ENCODE measurements at places on chromosomes 5 and 9. TPM values are rescaled to one million over a fixed set of nuclear protein-coding genes. Genes with fewer than 3 reads are reported as not detected.

The FAM163B gene
- not detected for total RNA-seq

DNA sequence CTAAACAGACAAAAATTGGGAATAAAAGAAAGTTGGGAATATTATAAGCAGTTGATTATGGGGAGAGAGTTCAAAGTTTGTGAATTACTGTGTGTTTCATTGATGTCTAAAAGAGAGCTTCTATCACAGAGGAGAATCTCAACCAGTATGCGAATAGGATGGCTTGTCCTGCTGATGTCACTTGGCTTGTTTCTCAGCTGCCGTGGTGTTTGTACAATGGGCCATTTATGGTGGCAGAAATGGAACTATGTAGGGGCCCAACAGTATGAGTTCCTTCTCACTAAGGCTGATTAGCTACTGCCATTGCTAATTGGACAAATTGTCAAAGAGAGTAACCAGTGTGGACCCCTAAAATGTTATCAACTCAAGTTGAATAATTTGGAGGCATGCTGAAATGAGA is 103.9 kb downstream of the ST8SIA4 start:
- no peak overlapping the region for H3K4me3 ChIP-seq
- no peak overlapping the region for H3K27ac ChIP-seq
- ATAC-seq: no peak
- no peaks in the 10 kb centered on the region for H3K27me3 ChIP-seq

DNA sequence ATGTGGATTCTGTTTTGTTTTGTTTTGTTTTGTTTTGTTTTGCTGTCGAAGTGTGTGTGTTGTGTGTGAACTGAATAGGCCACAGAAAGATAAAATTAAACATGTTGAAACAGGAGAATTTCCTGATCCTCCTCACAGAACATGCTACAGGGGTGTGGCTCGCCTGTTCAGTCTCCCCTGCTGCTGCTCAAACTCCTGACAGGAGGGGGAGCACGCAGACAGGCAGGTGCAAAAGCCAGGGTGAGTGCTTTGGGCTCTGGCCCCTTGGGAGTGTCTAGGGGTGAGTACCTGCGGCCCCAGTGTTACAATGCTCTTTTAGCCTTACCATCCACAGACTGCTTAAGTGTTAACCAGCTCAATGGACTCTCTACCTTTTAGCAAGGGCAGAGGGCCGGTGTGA is 473.5 kb downstream of the MAT2B start:
- H3K4me1 ChIP-seq: no peaks in the 10 kb centered on the region
- no peak for ATAC-seq
- H3K4me3 ChIP-seq: no peak overlapping the region
- no peaks in the 10 kb centered on the region for H3K36me3 ChIP-seq
- no peaks in the 10 kb centered on the region for H3K27me3 ChIP-seq

The BRINP1 gene
- not detected for total RNA-seq

The GLDC gene
- 1.9 TPM for total RNA-seq

DNA sequence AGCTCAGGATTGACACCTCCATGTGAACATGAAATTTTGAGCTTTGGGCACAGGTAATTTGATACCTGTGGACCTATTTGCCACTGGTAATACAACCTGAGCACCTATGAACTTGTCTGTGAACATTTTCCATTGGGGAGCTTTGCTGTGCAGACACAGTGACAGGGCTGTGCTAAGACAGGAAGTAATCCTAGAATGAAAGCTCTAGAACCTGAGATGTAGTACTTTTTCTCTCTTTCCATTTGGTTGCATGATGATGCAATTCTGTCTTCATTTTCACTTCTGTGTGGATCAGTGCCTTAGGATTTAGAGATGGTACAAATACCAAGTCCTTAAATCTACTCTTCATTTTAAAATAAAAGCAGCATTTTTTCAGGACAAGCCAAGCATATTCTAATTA is 216.9 kb downstream of the NR3C1 start:
- no peak overlapping the region for H3K4me3 ChIP-seq
- ATAC-seq: no peak
- no peaks in the 10 kb centered on the region for H3K27me3 ChIP-seq
- peaks cover 34% of the 10 kb centered on the region for H3K4me1 ChIP-seq
- H3K36me3 ChIP-seq: no peaks in the 10 kb centered on the region

The FOXD4 gene
- total RNA-seq: 0.78 TPM

- H3K27ac ChIP-seq: peak overlapping the region; percentile 73
- H3K4me1 ChIP-seq: peaks cover 5% of the 10 kb centered on the region
- H3K36me3 ChIP-seq: no peaks in the 10 kb centered on the region
- H3K4me3 ChIP-seq: no peak overlapping the region
- ATAC-seq: peak; percentile 44
These were observed 22.6 kb upstream of the TGFBI start for GRCh38 chr5:136006164-136006563.

DNA sequence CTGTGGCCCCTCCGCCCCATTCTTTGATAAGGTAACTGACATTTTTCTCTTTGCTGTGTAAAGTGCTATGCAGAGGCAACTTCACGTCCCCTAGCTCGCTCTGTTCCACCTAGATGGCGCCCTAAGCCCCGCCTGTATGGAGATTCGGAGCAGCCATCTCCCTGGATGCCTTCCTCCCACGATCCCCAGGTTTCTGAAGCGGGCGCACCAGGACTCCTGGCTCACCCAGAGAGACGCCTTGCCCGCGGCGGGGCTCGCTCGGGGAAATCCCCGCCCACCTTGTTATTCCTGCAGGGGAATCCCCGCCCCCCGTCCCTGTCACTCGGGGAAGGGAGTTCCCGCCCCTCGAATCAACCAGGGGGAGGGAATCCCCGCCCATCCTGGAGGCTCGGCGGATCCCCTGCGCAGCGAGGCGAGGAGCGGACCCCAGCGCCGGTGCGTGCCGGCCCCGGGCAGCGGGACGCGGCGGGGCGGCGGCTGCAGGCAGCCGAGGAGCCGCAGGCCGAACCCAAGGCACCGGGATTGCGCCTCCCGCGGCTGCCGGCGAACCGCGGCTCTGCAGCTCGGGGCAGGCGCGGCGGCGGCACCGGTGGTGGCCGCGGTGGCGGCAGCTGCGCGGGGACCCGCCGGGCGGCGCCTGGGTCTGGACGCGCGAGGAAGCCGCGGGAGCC is at the start of gene PDZD2:
PDZD2 (plus strand) TSS at position 384 of the 671 bp plus-strand sequence.
- H3K4me1 ChIP-seq: peaks cover 10% of the 10 kb centered on the region
- H3K36me3 ChIP-seq: no peaks in the 10 kb centered on the region
- H3K4me3 ChIP-seq: peak within 1 kb of the TSS; percentile 78

- no peak for ATAC-seq
- no peak overlapping the region for H3K4me3 ChIP-seq
- H3K36me3 ChIP-seq: no peaks in the 10 kb centered on the region
- H3K27ac ChIP-seq: no peak overlapping the region
These were observed 231.2 kb downstream of the CHSY3 start for GRCh38 chr5:130135506-130135905.

DNA sequence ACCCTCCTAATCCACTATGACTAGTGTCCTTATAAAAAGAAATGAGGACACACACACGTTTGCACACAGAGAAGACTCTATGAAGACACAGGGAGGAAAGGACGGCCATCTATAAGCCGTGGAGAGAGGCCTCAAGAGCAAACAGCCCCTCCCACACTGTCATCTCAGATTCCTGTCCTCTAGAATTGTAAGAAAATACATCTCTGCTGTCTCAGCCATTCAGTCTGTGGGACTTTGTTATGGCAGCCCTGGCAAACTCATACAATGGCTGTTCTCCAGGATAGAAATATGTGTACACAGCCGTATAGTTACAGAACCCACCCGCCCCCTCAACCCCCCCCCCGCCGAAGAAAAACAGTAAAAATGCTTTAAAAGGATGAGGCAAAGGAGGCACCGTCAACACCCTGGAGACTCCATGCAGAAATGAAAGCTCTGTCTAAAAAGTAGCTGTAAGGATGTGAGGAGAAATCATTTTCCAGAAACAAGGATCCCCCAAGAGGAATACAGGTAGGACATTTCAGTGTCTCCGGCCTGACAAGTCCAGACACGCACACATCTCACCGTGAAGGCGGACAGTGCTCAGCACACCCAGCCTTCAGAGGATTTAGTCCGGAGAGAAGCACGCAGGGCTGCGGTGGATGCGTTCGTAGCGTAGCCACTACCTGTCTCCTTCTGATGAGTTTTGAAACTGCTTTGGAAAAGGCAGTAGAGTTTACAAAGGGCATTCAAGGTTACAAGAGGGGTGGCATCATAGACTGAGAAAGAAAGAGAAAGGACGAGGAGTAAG is 110.8 kb upstream of the ERCC6L2 start:
- no peaks in the 10 kb centered on the region for H3K36me3 ChIP-seq
- no peaks in the 10 kb centered on the region for H3K27me3 ChIP-seq
- ATAC-seq: no peak
- peak overlapping the region; percentile 31 for H3K4me3 ChIP-seq
- H3K27ac ChIP-seq: peak overlapping the region; percentile 39
- peaks cover 14% of the 10 kb centered on the region for H3K4me1 ChIP-seq

The NAIF1 gene
- 5.3 TPM for total RNA-seq

The TMOD1 gene
- total RNA-seq: 38.6 TPM

The NOXA1 gene
- total RNA-seq: 2.4 TPM

DNA sequence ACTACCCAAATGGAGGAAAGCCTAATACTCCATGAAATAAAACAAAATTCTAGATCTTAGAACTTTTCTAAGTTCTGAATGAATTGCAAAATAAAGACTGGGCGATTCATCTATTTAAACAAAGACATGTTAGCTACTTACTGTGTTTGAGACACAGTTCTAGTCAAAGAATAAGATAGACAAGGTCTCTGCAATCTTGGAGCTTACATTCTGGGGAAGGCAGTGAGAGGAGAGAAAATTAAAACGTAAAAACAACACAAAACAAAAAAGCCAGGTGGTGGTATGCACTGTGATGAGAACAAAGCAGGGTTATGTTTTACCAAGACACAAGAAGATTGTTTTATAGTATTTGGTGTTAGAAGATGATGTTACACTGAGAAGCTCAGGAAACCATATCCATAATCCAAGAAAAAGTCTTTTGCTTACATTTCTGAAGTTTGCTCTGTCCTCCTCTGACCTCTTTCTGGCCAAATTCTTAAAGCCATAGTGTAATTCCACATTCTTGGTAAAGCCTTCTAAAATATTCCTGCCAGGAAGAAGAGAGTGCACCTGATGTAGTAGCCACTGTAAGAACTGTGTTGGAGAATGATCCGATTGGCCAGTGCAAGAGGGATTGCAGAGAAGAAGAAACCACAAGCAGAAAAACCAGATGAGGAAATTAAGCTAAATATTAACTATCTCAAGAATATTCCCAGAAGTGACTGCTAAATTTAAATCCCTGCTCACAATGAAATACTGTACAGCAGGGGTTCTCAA is 218.4 kb downstream of the PCSK1 start:
- H3K4me3 ChIP-seq: no peak overlapping the region
- no peaks in the 10 kb centered on the region for H3K4me1 ChIP-seq
- H3K27ac ChIP-seq: no peak overlapping the region
- H3K27me3 ChIP-seq: no peaks in the 10 kb centered on the region
- H3K36me3 ChIP-seq: no peaks in the 10 kb centered on the region

The NRG2 gene
- total RNA-seq: 7.6 TPM

DNA sequence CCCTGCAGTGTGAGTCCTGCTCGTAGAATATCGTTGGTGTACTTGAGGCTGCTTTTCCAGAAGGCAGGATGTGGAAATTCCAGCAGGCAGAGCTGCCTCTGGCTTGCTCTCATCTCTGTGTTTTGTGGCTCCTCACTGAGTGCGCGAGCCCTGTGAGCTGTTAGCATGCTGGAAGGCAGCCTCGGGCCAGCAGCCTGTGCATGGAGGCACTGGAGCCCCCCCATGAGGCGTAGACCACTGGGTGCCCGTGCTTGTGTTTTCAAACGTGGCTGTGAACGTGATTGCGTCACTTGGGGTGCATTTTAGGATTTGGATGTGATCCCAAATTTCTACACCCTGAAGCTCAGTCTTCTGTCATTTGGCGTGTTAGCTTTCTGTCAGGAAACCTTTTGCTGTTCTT is 3.2 kb downstream of the WDR5 start:
- ATAC-seq: no peak
- H3K27me3 ChIP-seq: no peaks in the 10 kb centered on the region
- no peak overlapping the region for H3K4me3 ChIP-seq
- H3K36me3 ChIP-seq: no peaks in the 10 kb centered on the region
- peaks cover 27% of the 10 kb centered on the region for H3K4me1 ChIP-seq
- H3K27ac ChIP-seq: no peak overlapping the region

GRCh38 chr5:604391-604831 is 7.7 kb upstream of the CEP72 start:
- no peak overlapping the region for H3K27ac ChIP-seq
- H3K4me1 ChIP-seq: no peaks in the 10 kb centered on the region
- H3K36me3 ChIP-seq: no peaks in the 10 kb centered on the region
- peaks cover 85% of the 10 kb centered on the region for H3K27me3 ChIP-seq
- H3K4me3 ChIP-seq: no peak overlapping the region

DNA sequence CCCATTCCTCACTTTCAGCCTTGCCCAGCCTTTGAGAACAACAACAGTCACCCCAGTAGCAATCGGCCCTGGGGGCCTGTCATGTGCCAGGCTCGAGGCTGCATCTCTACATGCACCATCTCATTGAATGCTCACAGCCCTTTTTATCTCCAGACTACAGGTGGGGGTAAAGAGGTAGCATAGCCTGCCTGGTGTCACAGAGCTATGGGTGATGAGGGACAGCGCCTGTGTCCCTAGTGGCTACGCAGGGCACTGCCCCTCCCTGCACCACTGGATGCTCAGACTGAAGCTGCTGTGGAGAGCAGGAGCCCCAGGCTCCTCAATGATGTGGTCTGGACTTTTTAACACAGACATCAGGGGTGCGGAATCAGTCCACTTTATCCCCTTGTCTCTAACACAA is 2.8 kb downstream of the CAMK2A start:
- no peaks in the 10 kb centered on the region for H3K4me1 ChIP-seq
- peaks cover 11% of the 10 kb centered on the region for H3K27me3 ChIP-seq
- no peak for ATAC-seq
- no peak overlapping the region for H3K4me3 ChIP-seq
- no peak overlapping the region for H3K27ac ChIP-seq

The IL4 gene
- not detected for total RNA-seq

DNA sequence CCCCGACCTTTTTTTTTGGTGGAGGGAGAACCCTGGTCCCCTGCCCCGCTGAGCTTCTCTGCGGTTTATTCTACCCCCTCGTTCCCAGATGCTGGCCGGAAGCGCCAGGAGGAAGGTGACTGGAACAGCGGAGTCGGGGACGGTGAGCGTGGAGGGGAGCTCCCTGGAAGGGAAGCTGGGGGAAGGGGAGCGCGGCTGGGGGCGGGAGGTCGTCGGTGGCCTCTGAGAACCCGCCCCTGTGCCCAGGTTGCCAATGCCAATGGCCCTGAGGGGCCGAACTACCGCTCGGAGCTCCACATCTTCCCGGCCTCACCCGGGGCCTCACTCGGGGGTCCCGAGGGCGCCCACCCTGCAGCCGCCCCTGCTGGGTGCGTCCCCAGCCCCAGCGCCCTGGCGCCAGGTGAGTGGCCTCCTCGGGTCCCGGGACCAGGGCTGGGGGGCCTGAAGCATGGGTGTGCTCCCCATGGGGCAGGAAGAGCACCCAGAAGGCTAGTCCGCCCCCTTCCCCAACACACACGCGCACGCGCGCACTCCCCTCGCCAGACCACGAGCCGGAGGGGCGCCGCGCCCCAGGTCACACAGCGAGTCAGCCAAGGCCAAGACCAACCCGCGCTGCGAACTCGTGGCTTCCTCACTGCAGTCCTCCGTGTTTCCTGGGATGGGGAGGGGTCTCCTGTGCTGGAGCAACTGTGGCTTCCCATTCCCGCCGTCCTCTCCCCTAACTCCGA is 10.6 kb downstream of the MYOZ3 start:
- peak overlapping the region; percentile 60 for H3K4me3 ChIP-seq
- peak; percentile 3 for ATAC-seq
- peaks cover 12% of the 10 kb centered on the region for H3K27me3 ChIP-seq
- peak overlapping the region; percentile 14 for H3K27ac ChIP-seq
- no peaks in the 10 kb centered on the region for H3K36me3 ChIP-seq
